ENCODE measurements at places on chromosomes 5 and 9. TPM values are rescaled to one million over a fixed set of nuclear protein-coding genes. Genes with fewer than 3 reads are reported as not detected.

GRCh38 chr5:153552886-153553285, 62.4 kb downstream of the GRIA1 start:
- DNase-seq, result no peak

DNA sequence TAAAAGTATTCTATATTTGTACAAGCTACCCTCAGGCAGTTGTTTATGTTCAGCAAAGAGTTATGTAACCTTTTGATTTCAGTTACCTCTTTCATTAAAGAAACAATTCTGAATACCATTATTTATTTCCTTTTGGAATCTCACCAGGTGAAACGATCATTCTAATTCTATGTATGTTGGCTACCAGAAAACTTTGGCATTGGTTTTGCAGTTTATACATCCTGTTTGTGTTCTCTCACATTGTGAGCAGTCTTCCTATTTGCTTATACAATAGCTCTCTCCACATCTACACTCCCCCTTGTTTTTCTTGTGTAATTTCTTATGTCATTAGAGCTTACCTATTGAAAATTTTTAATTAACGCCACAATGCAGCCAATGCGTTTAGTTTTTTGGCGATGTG, 276.0 kb upstream of the MPDZ start:
- DNase-seq, result no peak

Gene FIBCD1
- total RNA-seq, result 4.1 TPM

DNA sequence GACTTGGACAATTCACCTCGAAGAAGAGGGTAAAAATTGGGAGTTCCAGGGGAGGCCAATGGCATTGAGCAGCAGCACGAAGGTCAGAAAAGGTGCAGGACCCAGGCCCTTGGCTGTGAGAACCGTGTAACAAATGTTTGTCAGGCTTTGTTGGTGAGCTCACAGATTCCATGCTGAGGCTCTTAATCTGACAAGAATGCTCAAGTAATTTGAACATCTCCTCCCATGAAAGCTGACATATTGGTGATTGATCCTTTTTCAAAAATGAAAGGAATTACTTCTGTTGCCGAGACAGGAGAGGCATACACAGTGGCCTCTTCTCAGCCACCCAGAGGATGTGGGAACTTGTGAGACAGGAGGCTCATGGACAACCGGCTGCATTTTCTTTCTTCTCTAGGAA, 11.6 kb downstream of the RAI14 start:
- DNase-seq, result no peak

- no peak for DNase-seq
Measured at GRCh38 chr9:98396656-98397055, 141.2 kb upstream of the TBC1D2 start.

DNA sequence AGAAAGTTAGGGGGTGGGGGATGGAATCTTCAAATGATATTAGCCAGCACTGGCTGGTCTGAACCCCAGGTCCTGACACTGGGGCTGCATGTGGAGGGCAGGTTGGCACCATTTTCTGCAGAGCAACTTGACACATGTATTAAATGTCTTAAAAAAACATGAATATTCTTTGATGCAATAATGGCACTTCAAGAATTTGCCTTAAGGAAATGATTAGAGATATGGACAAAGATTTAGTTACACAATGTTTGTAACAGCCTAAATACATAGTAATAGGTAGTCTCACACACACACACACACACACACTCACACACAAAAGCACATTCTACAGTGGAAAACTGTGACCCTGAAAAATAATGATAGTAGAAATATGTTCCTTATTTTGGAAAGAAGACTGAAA, 3.6 kb downstream of the SVEP1 start:
- peak; percentile 93 for DNase-seq

Gene DOCK8
- total RNA-seq, result 8.1 TPM
